ENCODE measurements at places on chromosomes 4 and X. TPM values are rescaled to one million over a fixed set of nuclear protein-coding genes. Genes with fewer than 3 reads are reported as not detected.

The RHOXF1 gene
- total RNA-seq, result not detected

The SHROOM4 gene
- total RNA-seq, result 0.47 TPM

The IL9R gene
- total RNA-seq, result not detected

The CXCL9 gene
- total RNA-seq, result not detected

The VGLL1 gene
- total RNA-seq, result not detected

The P2RY8 gene
- not detected for total RNA-seq

The CHRNA9 gene
- total RNA-seq, result not detected

The HTRA3 gene
- 45.5 TPM for total RNA-seq

The CXCL3 gene
- 0.86 TPM for total RNA-seq

The MAGEA9 gene
- not detected for total RNA-seq

The MND1 gene
- total RNA-seq, result 4.7 TPM

Data from bronchial smooth muscle cell (primary cell).